Left renal cortex interstitium (tissue), 4 donors: ENCODE measurements at places on chromosomes 13 and 19. TPM values are rescaled to one million over a fixed set of nuclear protein-coding genes. Genes with fewer than 3 reads are reported as not detected.

Gene CAMSAP3
- polyA plus RNA-seq: 12.3 TPM

Gene SWSAP1
- polyA plus RNA-seq: 2.6 TPM

Gene SBK3
- polyA plus RNA-seq: 0.10 TPM

Gene LIN7B
- 13.2 TPM for polyA plus RNA-seq

Gene OLFM2
- 21.2 TPM for polyA plus RNA-seq

Gene DCT
- 0.55 TPM for polyA plus RNA-seq

Gene NLRP11
- polyA plus RNA-seq: 0.13 TPM

Gene PCDH8
- polyA plus RNA-seq: not detected
